ENCODE measurements at places on chromosomes 12 and 14. TPM values are rescaled to one million over a fixed set of nuclear protein-coding genes. Genes with fewer than 3 reads are reported as not detected.

- no peak for DNase-seq
These were observed 103.5 kb upstream of the RASSF8 start for GRCh38 chr12:25854991-25855390.

The MGAT4C gene
- polyA plus RNA-seq = 3.1 TPM

- DNase-seq = no peak
These were observed 1.1 kb downstream of the TTC8 start for GRCh38 chr14:88825503-88825902.

- DNase-seq = no peak
These were observed 47.6 kb upstream of the FRMD6 start for GRCh38 chr14:51604073-51604472.

The KLHL33 gene
- polyA plus RNA-seq = 1.6 TPM

DNA sequence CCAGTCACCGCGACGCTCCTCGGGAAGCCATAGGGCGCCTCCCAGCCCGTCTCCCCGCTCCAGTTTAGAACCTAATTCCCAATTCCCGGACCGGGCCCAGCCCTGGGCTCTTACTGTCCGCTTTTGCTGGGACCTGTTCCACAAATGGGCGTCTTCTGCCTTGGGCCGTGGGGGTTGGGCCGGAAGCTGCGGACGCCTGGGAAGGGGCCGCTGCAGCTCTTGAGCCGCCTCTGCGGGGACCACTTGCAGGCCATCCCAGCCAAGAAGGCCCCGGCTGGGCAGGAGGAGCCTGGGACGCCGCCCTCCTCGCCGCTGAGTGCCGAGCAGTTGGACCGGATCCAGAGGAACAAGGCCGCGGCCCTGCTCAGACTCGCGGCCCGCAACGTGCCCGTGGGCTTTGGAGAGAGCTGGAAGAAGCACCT is 797 bp downstream of the UNG start:
- DNase-seq = no peak

The KRT3 gene
- not detected for polyA plus RNA-seq

DNA sequence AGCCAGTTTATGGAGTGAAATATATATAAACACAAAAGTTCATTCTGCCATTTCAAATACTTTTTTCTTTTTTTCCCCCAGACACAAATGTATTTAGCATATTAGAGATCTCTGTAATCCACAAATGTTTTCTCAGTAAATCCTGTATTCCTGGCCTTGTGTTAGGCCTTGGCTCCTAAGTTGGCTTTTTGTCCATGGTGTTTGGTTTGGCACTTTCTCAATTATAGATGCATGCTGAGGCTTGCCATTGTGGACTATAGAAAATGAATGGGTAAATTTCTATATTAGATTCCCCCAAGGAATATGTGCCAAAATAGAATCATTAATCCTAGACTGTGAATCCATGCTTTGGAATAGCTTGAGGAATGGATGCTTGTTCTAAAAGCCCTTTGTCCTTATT is 17.0 kb downstream of the RIC8B start:
- no peak for DNase-seq

DNA sequence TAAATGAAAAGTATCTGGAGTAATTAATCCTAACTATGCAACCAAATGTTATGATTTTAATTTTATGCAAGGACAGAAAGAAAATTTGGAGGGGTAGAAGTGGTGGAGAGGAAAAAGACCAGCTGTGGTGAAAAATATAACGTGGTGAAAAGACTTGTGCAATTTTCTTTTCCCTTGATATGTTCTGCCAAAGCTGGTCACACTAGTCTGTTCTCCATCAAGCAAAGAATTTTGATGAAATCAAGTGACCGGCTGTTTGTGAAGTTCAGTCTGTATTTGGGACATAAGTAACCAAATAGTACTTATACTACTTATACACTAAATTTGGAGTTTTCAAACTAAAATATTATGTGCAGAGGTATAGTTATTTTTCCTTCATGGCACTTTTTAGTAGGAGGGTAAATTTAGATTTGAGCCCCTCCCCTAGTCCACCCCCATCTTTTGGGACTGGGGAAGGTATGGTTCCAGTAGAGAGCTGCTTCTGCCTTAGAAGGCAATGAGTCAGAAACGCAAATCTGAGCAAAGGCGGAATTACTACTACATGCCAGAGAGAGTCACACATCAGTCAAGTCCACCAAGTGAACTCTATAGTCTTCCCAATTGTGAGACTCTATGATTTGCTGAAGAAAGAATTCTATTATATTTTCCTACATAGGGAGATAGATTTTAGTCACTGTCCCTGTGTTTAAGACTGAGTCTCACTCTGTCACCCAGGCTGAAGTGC is 229.7 kb downstream of the SLC25A21 start:
- DNase-seq = no peak

GRCh38 chr12:96289067-96289466 is 94.9 kb downstream of the ELK3 start:
- no peak for DNase-seq

Measured in muscle of leg (tissue), 16 donors.